ENCODE measurements at places on chromosomes 11 and 22.

DNA sequence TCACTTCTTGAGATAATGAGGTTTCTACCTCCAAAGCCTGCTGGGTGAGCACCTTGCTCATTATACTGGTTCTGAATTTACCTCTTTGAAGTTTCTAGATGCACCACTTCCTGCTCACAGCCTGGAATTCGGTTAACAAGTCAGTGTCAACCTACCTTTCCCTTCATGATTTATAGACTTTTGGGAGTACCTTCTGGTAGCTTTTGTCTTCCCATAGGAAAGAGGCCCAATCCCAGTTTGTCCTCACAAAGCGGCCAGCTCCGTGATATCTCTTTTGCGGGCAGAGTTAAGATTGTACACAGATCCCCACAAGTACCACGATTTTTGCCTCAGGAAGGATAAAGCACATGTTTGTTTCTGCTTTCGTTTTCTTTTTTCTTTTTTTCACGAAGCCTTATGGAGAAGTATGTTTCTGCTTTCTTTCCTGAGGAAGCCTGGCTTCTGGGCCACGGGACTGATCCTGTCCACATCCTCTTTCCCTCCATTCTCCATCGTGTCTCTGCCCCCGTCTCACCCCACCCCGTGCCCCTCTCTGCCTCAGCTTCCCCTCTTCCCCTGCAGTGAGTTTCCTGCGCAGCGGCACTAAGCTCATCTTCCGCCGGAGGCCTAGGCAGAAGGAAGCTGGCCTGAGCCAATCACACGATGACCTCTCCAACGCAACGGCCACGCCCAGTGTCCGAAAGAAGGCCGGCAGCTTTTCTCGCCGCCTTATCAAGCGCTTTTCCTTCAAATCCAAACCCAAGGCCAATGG lies 5.7 kb upstream of the HINFP start:
- DNase-seq = no peak

DNA sequence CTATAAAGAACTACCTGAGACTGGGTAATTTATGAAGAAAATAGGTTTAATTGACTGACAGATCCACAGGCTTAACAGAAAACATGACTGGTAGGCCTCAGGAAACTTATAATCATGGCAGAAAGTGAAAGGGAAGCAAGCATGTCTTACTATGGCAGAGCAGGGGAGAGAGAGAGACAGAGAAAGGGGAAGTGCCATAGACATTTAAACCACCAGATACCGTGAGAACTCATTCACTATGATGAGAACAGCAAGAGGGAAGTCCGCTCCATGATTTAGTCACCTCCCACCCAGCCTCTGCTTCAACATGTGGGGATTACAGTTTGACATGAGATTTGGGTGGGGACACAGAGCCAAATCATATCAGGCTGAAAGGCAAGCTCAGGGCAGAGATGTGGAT lies 327.1 kb upstream of the DDI1 start:
- DNase-seq = no peak

GRCh38 chr11:62514151-62514550 lies 32.5 kb downstream of the AHNAK start:
- DNase-seq = no peak

GRCh38 chr22:30856741-30857502 lies 111.7 kb downstream of the MORC2 start:
- DNase-seq = no peak

DNA sequence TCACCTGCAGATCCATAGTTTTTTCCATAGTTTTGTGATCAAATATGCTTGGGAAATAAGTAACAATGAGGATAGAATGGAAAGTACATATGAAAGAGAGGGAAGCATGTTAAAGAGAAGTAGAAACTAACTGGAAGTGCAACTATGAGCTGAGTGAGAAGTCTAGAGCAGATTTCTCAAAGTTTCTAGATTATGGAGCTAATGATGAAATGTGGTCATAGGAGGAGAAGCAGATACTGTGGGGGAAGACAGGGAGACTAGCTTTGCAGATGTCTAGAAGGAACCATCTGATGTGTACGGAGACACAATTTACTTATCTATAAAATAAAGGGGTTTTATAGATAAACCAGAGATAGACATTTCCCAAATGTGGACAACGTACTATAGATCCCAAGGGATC lies 37.1 kb downstream of the RELT start:
- no peak for DNase-seq

DNA sequence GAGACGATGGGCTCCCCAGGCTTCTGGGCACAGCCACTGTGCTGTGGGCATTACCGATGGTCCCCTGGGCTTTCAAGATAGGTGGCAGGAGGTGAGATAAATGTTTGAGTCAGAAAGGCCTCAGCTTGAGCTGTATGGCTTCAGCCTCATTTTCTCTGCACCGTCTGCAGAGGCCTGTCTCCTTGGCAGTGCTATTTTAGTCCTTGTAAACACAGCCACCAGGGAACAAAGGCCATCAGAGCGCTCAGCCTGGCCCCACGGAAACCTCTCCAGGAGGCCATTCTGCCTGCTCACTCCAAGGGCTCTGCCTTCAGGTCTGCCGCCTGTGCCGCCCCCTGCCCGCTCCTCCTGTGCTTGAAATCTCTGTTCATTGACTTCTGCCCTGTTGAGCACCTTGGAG lies 1424.9 kb downstream of the TBC1D22A start:
- DNase-seq = no peak

- no peak for DNase-seq
Measured at GRCh38 chr22:44884968-44885805, 124.6 kb downstream of the PHF21B start.

- DNase-seq = no peak
Measured at GRCh38 chr22:20271114-20271994, 3.2 kb upstream of the RTN4R start.

DNA sequence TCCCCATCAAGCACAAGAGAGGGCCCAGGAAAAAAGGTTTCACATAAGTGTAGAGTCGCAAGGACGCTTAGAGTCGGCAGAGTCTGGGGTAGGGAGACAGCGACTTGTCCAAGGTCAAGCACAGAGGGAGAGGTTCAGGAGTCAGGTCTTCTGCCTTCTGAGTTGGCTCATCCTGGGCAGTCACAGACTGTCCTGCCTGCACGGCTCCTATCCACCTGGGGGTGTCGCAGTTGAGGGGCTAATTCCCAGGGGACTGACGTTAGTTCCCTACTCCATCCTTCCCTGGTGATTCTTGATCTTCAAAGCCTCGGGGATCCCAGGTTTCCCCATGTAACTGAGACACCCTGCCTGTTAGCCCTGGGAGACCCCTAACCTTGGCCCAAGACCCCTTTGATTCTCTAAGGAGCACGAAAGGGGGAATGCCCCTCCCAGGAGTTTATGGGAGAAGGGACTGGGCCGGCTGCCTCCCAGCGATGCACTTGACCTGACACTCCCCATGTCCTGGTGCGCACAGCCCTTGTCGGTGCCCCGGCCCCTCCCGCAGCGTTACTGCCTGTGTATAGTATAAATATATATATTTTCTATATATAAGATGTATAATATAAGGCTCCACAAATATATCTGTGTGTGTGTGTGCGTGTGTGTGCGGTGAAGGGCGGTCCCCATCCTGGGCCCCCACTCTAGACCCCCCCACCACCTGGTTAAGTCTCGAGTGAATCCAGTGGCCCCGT lies 14.7 kb upstream of the TAB1 start:
- no peak for DNase-seq

DNA sequence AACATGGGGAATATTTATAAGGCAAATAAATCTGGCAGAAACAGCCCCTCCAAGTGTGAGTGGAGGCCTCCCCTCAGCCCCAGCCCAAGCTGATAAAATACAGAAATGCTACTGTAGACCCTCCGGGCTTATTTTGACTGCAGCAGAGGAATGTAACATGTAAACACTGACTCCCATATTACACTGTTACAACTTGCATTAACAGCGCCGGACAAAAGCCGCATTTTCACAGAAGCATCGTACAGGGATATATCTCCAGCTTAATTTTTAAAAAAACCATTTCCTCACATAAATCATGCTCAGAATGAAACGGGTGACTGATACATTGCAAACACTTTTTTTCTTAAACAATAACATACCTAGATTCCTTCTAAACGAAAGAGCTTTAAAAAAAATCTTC lies 36.6 kb upstream of the COMT start:
- no peak for DNase-seq

DNA sequence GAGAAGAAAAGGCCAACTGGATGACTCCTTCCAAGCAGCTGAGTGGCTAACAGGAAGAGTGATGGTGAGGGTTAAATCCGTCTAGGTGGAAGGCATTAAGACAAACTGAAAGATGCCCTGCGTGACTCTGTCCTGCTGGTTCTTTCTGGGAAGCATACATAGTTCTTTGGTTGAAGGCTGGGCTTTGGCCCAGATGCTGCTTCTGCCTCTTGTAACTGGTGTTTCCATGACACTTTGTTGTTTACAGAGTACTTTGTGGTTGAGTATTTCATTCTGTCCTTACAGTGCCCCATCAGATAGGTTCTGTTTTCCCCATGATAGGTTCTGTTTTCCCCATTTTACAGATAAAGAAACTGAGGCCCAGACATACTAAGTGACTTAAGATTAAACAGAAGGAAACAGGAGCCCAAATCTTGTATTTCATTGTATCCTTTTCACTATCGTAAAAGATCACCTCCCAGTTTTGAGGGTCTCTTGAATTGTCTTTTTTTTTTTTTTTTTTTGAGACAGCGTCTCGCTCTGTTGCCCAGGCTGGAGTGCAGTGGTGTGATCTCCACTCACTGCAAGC lies 124.3 kb upstream of the RASSF10 start:
- DNase-seq = no peak

DNA sequence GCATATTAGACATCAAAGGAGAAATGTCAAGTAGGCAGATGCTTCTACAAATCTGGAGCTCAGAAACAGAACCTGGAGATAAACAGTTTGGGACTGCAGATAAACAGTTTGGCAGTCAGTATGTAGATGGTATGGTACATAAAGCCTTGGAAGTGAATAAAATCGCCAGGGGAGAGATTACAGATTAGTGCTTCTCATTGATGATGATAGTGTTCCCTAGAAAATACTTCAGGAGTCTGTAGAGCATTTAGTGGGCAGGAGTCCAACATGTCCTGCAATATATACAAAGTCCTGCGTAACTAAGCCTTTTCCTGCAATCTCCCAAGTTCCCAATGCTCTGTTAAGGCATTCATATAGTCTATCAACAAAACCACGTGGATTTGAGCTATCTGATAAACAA lies 35.2 kb downstream of the NARS2 start:
- DNase-seq = no peak

GRCh38 chr11:78359921-78360320 lies 57.7 kb downstream of the GAB2 start:
- no peak for DNase-seq
